ENCODE measurements at places on chromosomes 2 and 18. TPM values are rescaled to one million over a fixed set of nuclear protein-coding genes. Genes with fewer than 3 reads are reported as not detected.

The ZBTB7C gene
- under 0.01 TPM for total RNA-seq

The ZNF892 gene
- total RNA-seq = 8.7 TPM

The AFF3 gene
- total RNA-seq = not detected

The SGPP2 gene
- 0.14 TPM for total RNA-seq

The FABP1 gene
- total RNA-seq = not detected

The ASTL gene
- total RNA-seq = not detected
